ENCODE measurements at places on chromosomes 2 and 18. TPM values are rescaled to one million over a fixed set of nuclear protein-coding genes. Genes with fewer than 3 reads are reported as not detected.

- DNase-seq: no peak
These were observed 314.1 kb downstream of the MYCN start for GRCh38 chr2:16254356-16254965.

The TEX44 gene
- not detected for total RNA-seq

DNA sequence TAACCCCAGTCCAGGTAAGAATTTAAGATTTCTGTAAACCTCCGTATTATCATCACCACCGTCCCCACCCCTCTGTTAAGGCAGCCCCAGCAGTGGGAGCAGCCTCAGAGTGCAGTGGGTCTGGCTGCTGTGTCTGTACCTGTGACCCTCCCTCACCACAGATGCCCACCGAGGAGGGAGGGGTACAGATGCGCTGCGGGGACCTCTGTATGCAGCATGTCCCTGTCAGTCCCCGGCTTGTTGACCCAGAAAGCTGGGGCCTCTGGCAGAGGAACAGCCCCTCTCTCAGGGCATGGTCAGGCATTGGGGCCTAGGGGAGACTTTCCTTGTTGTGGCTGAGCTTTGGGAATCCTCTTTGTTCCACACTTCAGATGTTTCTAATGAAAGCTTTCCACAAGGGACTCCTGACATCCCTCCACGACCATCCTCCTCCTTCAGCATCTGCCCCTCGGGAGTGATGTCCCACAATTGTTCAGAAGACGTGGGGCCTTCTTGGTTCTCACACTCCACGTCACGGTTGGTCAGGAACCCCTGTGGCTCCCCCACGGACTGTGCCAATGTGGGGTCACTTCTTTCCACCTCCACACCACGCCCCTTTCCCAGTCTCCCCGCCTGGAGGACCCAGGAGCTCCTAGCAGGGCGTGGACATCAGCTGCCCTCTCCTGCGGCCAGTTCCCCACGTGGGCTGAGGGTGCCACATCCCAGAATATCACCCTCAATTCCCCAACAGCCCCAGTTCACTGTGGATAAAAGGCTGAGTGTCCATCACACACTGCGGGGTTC, 384.2 kb upstream of the MYT1L start:
- DNase-seq: no peak

- DNase-seq: no peak
These were observed 96.9 kb downstream of the AAK1 start for GRCh38 chr2:69546646-69547045.

GRCh38 chr2:219291910-219292490, 12.8 kb downstream of the DNAJB2 start:
- no peak for DNase-seq

The CRYBA2 gene
- not detected for total RNA-seq

GRCh38 chr2:239108459-239108858, 260.6 kb downstream of the TWIST2 start:
- no peak for DNase-seq

GRCh38 chr2:106104332-106105062, 89.6 kb downstream of the UXS1 start:
- peak; percentile 71 for DNase-seq

The DLGAP1 gene
- total RNA-seq: 27.5 TPM

The CROCC2 gene
- not detected for total RNA-seq

- no peak for DNase-seq
These were observed 199.6 kb downstream of the BCL11A start for GRCh38 chr2:60353863-60354262.

DNA sequence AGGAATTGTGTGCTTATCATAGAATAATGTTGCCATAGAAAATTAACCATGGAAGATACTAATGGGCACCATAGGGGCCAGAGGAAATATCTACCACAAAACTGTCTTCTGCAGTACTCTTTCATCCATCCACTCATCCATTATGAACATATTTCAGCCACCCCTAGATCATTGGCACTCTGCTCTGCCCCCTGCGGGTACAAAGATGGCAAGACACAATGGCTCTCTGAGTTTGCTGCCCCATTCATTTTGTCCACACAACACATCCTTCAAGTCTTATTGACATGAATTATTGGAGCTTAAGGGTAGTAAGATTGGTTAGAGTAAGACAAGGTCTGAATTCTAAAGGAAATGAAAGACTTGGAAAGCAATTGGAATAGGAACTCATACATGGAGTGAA, 1224.7 kb upstream of the CELF4 start:
- DNase-seq: peak; percentile 57

The PSTPIP2 gene
- total RNA-seq: 0.18 TPM

The SPAST gene
- total RNA-seq: 29.0 TPM

DNA sequence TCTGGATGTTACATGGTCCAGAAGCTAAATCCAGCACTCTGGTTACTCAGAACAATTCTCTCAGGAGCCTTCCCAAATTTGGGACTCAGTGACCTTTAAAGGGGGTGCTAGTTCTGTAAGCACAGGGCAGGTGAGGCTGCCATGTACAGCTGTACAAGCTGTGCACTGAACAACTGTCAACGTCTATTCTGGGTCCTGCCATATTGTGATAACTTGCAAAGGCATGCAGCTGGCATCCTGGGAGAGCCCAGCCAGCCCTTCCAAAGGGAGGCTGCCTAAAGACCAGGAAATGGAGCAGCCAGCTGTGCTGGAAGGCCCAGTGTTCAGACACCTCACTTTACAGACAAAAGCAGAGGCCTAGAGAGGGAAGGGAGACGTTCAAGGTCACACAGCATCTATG, 204.8 kb downstream of the KLHL29 start:
- no peak for DNase-seq

The TLX2 gene
- total RNA-seq: 0.55 TPM

DNA sequence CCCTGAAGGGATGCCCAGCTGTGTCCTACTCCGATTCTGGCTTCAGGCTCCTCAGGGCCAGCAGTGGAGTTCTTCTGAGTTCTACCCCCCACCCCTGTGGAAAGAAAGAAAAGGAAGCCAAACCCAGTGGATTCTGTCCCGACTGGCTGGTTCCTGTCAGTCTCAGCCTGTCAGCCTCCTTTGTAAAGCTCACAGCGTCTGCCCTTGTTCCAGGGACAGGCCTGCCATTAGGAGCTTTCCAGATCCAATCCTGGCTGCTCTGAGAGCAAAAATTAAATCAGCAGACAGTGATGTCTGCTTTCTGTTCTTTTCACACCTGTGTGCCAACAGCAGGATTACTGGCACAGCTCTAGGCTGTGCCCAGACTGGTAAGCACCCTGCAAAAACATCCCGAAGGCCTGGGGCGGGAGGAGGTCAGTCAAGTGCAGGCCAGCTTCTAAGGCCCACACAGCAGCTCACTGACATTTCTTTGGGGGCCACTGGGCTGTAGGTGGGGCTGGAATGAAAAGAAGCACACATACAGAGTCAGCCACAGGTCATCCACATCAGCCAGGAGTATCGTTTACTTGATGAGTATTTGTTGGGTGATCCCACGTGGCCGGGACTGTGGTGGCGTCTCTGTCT, 69.1 kb downstream of the EHD3 start:
- DNase-seq: no peak

DNA sequence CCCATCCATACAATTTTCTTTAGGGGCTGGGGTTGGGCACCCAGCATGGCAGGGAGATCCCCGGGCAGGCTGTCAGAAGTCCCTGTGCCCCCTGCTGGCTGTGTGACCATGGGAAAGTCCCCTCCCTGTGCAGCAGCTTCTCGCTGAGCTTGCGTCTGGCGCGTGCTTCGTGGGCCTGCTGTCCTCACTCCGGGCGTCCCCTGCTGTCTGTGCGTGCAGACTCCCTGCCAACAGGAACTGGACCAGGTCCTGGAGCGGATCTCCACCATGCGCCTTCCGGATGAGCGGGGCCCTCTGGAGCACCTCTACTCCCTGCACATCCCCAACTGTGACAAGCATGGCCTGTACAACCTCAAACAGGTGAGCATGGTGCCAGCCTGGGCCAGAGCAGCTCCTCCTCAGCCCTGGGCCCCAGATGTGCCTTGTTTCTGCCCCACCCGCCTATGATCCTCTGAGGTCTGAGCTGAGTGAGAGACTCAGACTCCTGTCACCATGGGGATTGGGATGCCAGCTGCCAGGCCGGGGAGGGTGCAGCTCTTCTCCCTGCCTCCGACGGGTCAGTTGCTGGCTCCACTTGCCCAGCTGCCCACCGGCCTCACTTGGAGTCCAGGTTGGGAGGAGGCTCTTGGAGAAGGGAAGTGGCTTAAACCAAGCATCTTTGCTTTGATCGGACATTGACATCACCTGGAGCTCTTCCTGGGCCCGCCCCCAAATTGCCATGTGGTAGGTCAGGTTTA, 28.6 kb downstream of the IGFBP2 start:
- peak; percentile 49 for DNase-seq

- no peak for DNase-seq
These were observed 145.5 kb downstream of the ZNF236 start for GRCh38 chr18:76967721-76968472.

DNA sequence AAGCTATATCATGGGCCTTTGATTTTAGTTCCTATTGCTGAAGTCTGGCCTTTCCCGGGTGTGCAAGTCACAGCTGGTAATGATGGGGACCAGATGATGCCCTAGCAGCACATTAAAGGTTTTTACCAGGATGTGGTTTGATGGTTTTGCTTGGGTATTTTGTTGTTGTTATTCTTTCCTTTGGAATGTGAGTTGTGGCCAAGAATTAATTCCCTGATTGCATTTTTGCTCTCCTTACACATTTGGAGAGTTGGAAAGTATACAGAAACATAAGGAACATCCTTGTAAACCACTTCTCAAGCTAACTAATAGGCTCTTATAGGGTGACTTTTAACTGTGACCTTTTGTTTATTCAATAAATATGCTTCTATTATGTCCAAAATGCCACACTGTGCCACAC, 154.1 kb upstream of the MMADHC start:
- no peak for DNase-seq

The HOXD13 gene
- total RNA-seq: 10.3 TPM

- no peak for DNase-seq
These were observed 280.9 kb downstream of the GULP1 start for GRCh38 chr2:188572592-188572991.

All from SK-MEL-5 (cell line).